Hypothalamus (tissue), 51 donors: ENCODE measurements at places on chromosomes 1 and 21.

- no peak for DNase-seq
These were observed 42.5 kb downstream of the ERI3 start for GRCh38 chr1:44312399-44313196.

- DNase-seq, result no peak
These were observed 85.4 kb upstream of the OLIG2 start for GRCh38 chr21:32940079-32941014.

GRCh38 chr1:160865337-160865736 is 2.6 kb upstream of the CD244 start:
- DNase-seq, result no peak

DNA sequence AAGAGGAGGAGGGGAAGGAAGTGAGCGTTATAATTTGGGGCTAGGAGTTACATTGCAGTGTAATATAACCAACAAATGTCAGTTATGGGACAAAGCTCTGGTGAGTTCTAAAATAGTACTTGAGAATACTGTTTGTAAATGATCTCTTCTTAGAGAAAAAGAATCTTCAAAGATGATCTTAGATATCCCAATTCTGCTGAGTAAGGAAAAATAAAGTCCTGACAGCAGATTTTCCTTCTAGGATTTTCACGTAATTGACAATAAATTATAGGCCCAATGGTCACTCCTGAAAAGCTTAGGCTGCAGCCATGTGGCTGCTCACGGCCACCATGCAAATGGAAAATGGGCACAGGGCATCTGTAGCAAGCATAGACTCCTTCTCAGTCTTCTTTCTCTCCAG is 241.6 kb downstream of the SIPA1L2 start:
- no peak for DNase-seq

- DNase-seq, result no peak
These were observed 14.9 kb downstream of the TMEM51 start for GRCh38 chr1:15168479-15168878.

GRCh38 chr1:18299441-18300338 is 181.0 kb upstream of the KLHDC7A start:
- no peak for DNase-seq

GRCh38 chr1:8217011-8217711 is 100.8 kb upstream of the SLC45A1 start:
- DNase-seq, result no peak

- DNase-seq, result no peak
These were observed 565.2 kb downstream of the PTPRU start for GRCh38 chr1:29801561-29801973.

DNA sequence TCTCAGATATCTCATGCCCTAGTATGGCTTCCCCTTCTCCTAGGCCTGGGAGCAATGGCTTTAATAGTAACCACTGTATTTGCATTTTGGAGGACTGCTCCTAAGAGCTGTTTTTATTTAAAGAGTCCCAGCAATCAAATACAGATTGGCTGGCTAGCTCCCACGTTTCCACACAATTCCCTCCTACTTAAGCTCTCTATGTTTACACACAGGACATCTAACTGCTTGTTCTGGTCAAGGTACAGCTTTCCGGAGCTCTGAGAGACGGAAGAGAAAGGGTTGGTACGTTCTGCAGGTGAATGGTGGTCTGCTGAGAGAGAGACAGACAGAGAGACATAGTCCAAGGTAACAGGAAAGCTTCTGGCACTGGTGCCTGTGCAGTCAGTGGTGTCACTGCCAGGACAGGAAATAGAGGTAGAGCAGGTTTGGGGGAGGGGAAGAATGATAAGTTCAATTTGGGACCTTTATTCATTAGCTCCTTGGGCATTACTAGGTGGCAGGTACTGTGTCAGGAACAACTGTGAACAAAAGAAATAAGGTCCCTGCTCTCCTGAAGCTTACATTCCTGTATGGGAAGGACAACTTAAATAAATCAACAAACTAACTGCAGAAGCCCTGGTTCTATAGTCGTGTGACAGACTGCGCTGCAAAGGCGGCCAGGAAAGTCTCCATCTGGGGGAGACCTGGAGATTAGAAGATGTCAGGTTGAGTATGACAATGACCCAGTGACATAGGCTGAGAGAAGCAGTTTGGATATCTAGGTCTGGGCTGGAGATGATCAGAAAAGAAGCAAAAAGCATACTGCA is 1.2 kb upstream of the SLC25A33 start:
- no peak for DNase-seq

- DNase-seq, result no peak
These were observed 113.9 kb downstream of the SLC45A1 start for GRCh38 chr1:8431784-8432183.

DNA sequence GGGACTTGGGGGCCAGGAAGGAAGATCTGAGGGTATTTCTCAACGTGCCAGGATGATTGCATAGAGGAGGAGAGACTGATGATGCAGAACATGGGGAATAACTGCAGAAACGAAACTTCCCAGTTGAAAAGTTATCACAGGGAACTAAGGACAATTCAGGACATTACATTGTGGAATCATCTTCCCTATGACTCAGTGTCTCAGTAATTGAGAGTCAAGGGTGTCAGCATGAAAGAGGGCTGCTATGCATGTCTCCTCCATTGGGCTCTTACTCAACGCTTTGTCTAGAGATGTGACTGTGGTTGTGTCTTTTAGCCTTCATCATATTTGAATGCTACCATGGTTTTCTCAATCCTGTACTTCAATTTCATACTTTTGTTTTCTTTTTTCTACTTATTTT is 48.9 kb upstream of the PTGFR start:
- DNase-seq, result no peak

- no peak for DNase-seq
These were observed 70.2 kb downstream of the KIF14 start for GRCh38 chr1:200550367-200550766.

DNA sequence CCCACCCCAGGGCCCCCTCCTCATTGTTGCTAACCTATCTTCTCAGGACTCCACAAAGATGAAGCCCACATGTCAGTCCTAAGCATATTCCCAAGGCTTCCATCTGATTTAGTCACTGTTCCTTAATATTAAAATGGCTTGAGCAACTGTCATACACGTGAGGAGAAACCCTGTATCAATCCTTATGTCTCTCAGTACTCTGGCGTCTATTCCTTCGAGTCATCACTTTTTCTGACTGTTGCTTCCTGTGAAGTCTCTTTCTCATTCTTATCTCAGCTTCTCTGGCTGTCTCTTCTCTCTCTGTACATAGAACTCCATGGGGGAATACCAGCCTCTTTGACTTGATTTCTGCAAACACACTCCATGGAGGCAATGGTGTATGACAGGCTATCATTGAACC is 98.4 kb downstream of the C4BPA start:
- DNase-seq, result no peak

DNA sequence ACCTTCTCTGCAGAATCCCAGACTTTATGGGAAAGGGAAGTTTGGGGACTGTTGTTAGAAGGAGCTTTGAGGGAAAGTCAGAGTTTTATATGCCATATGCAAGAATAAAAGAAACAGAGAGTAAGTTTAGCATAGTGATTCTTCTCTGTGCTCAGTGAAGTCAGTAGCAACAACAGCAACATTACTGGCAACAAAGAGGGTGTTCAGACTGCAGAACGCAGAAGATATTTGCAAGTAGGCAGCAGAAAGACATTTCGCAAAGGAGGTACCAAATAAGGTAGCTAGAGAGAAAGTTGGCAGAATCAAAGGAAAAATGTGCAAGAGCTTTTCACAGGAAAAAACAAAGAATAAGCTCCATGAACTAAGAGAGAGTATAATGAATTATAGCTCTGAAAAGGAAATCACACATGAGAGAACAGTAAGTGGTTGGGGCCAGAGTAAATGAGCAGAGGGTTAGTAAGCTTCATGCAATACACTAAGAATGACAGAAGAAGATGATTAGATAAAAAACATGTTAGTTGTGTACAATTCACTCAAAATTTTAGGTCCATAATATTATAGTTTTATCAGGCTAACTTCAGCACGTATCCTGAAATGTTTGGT is 98.1 kb downstream of the NEGR1 start:
- DNase-seq, result no peak

GRCh38 chr1:218377143-218377660 is 32.1 kb downstream of the TGFB2 start:
- DNase-seq, result no peak

DNA sequence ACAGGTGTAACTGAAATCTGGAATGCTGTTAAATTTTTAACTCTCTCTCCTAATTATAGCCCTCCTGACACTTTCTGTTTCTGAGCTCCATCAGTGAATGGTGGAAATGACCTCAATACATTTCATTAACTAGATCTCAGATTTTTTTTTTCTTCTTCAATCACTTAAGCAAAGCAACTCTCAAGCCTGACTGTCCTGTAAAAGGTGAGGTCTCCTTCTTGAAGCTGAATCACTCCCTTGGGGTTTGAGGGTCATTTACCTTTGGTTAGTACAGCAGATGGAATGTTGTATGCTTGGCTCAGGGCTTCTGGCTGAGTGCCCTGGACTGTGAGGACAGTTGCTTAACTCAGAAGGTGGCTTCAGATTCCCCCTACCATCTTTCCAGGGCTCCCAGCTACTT is 518.7 kb downstream of the PTPRC start:
- no peak for DNase-seq

DNA sequence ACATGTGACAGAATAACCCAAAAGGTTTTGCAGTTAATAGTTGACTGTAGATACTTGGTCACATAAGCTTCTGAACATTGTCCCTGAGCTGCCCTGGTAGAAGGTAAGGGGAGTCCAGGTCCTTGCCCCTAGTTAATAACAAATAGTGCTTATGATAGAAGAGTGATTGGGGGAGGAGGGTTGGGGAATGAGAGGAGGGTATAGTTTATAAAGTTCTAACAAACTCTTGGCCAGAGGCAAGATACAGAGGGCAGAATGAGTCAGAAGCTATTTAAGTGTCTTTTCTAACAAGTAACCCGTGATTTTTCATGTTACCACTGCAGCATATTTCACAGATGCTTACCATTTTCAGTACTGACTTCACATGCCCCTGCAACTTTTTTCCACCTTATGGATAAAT is 26.7 kb upstream of the MYOCOS start:
- DNase-seq, result no peak

- DNase-seq, result no peak
These were observed 715 bp upstream of the ARTN start for GRCh38 chr1:43932786-43933385.

DNA sequence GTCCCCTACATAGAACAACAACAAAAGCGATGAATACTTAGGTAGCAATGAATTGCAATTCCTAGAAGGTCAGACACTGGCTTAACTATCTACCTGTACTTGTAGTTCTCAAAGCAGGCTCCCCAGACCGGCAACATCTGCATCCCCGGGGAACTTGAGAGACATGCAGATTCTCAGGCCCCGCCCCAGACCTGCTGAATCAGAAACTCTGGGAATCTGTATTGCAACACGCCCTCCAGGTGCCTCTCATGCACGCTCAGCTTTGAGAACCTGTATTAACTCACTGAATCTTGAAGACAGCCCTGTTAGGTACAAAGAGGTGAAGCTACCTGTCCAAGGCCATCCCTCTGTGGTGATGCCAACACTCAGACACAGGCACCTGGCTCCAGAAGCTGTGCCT is 128.1 kb downstream of the KAZN start:
- DNase-seq, result no peak

GRCh38 chr1:162389021-162389818 is 7.7 kb downstream of the C1orf226 start:
- DNase-seq, result no peak

DNA sequence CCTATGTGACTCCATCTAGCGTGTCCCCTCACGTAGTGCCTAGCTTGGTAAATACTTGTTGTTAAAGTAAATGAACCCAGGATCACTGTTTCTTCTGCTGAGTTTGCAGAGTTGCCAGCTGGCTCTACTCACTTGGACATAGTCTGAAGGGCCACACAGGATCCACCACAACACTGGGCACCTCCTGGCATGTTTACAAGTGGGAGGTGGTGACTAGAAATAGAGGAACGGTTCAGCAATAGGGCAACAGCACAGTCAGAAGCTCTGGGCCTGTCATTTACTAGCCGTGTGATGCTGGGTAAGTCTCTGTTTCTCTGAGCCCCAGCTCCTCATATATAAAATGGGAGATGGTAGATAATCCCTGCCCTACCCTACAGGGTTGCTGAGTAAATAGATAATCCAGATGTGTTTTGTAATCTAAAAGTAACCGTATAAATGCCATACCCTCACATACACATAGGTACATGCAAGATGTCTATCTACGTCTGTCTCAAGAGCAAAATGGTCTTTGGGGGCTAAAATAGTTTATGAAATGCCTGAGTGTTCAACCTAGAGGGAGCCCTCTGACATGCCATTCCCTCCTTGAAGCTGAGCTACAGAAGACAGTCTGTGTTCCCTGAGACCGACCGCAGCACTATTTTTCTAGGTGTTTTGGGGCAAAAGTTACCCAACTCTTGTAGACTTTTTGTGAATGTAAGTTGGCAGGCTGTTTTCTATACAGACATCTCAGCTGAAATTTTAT is 20.5 kb downstream of the RNF220 start:
- DNase-seq, result no peak

DNA sequence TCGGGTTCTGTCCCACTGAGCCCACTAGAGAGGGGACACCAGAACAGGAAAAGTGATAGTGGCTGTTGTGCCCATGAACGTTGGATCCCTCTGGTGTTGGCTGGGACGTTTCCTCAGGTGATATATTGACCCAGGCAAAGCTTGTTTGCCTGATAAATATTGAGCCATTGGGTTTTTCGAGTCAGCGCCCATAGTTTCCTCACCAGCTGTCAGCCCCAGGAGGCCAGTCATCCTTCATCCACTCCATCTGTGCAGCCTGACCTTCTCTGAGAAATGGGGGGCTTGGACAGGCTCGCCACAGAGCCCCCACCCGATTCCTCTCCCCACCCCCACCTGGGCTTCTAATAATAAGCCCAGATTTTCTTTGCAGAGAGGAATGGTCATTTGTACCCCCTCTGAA is 13.3 kb downstream of the DISP3 start:
- no peak for DNase-seq

GRCh38 chr1:36964830-36965229 is 69.5 kb downstream of the GRIK3 start:
- DNase-seq, result no peak

DNA sequence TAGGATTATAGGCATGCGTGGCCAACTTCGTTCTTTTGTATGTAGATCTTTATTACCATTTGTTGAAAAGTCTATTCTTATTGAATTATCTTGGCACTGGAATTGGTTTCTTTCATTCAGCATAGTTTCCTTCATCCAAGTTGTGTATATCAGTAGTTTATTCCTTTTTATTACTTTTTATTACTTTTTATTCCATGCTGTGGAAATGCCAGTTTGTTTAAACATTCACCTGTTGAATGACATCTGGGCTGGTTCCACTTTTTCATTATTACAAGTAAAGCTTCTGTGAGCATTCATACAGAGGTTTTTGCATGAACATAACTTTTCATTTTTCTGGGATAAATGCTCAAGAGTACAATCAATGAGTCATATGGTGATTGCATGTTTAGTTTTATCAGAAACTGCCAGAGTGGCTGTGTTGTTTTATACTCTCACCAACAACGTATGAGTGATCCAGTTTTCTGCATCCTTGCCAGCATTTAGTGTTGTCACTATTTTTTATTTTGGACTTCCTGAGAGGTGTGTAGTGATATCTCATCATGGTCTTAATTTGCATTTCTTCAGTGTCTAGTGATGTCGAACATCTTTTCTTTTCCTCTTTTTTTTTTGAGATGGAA is 28.6 kb downstream of the PTPRU start:
- DNase-seq, result no peak
